ENCODE measurements at places on chromosomes 5 and 9. TPM values are rescaled to one million over a fixed set of nuclear protein-coding genes. Genes with fewer than 3 reads are reported as not detected.

DNA sequence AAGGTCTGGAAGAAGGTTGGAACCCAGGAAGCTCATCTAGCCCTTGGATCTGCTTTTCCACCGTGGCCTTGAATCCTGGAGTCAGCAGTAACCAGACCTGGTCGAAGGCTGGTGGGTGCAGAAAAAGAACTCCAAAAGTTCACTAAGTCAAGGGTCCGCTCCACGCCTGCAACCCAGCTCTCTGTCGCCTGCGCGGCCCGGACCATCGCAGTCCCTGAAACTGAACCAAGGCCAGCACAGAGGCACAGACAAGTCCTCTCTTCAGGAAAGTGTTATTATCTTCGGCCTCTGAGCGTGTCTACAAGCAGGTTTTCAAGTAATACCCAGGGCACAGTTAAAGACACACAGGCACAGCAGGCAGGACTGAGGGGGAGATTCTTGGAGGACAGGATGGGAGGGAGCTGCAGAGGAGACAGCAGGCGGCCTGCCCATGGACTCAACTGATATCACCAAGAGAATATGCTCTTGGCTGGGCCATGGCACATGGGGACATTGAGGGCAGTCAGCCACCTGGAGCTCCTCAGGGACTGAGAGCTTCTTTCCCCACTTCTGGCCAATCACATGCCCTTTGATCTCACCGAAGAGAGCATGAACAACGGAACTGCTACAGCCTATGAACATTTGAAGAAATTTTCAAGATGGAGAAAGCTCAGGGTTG, 45.8 kb upstream of the SEMA4D start:
- DNase-seq, result no peak

GRCh38 chr5:127409246-127409917, 108.1 kb upstream of the PRRC1 start:
- no peak for DNase-seq

Gene PRR16
- not detected for total RNA-seq

Gene BTNL9
- not detected for total RNA-seq

DNA sequence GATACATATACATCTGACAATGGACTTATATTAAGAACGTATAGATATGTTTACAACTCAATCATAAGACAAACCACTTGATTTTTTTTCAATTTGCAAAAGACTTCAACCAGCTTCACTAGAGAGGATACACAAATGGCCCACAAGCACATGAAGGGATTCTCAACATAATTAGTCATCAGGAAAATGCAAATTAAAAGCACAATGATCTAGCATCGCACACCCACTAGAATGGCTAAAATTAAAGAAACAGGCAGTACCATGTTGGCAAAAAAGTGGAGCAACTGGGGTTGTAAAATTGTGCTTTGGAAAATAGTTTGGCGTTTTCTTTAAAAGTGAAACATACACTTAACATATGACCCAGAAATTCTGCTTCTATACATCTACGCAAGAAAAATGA, 80.0 kb upstream of the TRIO start:
- DNase-seq, result no peak

Gene FOXD4
- not detected for total RNA-seq

Measured in activated T-cell treated with anti-CD3 and anti-CD28 coated beads, Interleukin-2, amount 50 U/mL, for 4 hours (primary cell).